RWPE2 (cell line): ENCODE measurements at places on chromosomes 13 and 19.

GRCh38 chr13:84894749-84895148, 904.5 kb downstream of the SLITRK6 start:
- DNase-seq: no peak

DNA sequence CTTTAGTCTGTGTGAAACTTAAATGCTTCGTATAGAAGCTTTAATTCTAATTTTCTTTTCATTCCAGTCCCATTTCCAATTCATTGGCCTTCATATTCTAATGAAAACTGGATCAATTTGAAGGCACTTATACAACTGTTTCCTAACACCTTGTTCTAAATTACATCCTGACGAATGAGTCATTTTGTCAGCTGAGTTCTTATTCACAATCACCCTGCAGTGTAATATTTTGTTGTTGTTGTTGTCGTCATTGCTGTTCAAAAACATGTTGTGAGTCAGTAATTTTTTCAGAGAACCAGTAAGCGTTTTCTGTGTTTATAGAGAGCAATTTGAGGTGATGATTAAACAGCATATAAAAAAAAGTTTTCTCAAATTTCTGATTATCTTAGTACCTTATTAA, 290.0 kb downstream of the PCDH9 start:
- DNase-seq: no peak

DNA sequence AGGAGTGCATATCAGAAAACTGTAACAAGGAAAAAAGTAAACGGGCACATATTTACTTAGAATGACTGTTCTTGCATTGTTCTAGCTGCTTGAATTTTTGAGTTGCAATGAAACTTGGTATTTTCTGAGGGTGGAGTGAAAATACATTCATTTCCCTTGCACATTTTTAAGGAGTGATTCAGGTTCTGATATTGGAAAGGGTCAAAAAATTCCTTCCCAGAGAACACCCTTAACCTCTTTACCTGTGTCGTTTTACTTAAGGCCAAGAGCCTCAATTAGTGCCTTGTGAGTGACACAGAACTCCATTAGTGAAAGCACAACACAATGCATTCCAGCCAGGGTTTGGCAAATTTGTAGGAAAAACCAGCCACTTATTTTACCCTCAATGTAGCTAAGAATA, 2.3 kb downstream of the ITGBL1 start:
- DNase-seq: no peak

GRCh38 chr19:45863840-45864628, at the start of gene FOXA3:
Gene FOXA3 (plus strand): TSS chr19:45864326. CDS start chr19:45864457, 131 bp downstream.
- no peak for DNase-seq
